NCI-H1694 (cell line): ENCODE measurements at places on chromosomes 6 and 20.

DNA sequence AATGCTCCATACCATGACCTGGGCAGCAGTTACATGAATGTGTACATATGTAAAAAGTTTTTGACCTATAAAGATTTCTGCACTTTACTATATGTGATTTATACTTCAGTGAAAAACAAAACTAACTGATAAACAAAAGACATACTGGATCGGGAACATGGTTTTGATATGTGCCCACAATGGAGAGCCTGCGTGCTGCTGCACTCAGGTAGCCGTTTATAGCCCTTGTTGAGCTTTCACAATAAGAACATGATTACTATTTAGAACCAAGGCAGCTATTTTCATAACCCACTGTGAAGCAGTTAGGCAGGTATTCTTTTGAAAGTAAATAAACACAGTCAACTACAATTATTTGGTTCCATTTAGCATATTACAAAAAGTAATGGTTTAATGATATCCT, 195.9 kb upstream of the RAB32 start:
- no peak for DNase-seq

GRCh38 chr6:90605749-90606340, 19.0 kb upstream of the MAP3K7 start:
- no peak for DNase-seq

GRCh38 chr20:14785065-14785743, 447.8 kb upstream of the FLRT3 start:
- DNase-seq: no peak

GRCh38 chr20:41171736-41172295, 34.5 kb downstream of the PLCG1 start:
- no peak for DNase-seq

GRCh38 chr6:111884068-111884467, 10.8 kb upstream of the FYN start:
- DNase-seq: no peak

DNA sequence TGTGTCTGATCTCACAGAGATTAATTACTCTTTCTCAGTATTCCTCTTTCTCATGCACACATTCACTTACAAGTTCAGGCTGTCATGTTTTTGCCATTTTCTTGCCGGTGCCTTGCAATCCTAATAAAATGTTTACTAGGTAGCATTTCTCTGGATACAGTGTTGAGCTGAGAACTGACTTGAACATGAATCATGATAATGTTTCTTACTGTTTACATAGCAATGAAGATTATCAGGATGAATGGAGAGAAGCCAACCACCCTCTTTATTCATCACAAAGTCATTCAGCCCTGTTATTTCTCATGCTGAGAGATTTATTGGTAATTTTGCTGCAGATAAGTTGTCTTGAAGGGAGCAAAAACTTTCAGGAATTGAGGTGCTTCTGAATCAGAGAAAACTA, 185.5 kb upstream of the ECI2 start:
- no peak for DNase-seq

DNA sequence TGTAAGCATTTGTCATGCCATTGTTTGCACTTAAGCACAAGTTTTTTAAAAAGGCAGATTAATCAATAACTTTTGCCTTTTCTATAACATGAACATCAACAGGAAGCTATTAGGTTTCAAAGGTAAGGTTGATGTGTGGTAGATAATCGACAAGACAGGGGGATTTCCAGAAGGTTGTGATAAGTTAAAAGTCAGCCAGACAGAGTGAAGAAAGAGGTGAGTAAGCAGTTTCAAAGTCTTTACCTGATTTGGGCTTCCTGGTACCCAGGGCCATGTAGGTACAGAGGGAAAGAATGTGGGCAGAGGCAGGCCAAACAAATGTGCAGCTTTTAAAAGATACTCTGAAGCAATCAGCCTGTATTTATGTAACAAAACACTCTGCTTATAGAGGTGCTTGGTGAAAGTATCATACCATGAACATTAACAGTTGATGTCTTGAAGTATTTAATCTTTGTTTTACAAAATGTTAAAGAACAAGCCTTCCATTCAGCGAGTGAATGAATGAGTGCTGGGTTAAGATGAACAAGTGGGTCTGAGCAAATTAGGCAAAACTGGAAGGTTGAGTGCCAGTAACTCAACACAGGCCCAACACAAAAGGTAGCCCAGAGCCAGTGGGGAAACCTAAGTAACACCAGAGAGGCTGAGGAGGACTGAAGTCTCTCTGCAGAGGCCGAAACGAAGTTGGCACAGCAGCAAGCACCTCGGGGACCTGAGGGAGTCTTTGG, 60.2 kb downstream of the LRRC1 start:
- no peak for DNase-seq

- no peak for DNase-seq
Observed at GRCh38 chr6:44232676-44233566, 9.5 kb downstream of the SLC29A1 start.

- no peak for DNase-seq
Observed at GRCh38 chr20:22861990-22862389, 173.1 kb upstream of the SSTR4 start.

GRCh38 chr6:63940056-63940455, 304.5 kb downstream of the PHF3 start:
- DNase-seq: no peak

DNA sequence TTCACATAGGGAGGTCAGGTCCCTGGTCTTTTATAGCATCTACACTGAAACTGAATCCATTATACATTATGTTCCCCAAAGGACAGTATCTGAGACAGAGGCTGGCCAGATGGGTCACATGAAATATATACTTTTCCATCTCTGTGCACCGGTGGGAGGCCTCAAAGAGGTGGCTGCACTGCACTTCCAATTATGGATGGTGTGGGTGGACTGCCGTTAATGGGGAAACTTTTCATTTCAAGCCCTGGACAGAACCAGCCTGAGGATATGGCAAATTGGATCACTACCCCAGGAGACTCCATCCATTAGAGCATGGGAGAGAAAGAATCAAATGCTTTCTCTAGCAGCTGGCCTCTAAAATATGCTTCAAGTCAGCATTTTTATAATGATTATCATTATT, 280.5 kb upstream of the OPRM1 start:
- DNase-seq: no peak

DNA sequence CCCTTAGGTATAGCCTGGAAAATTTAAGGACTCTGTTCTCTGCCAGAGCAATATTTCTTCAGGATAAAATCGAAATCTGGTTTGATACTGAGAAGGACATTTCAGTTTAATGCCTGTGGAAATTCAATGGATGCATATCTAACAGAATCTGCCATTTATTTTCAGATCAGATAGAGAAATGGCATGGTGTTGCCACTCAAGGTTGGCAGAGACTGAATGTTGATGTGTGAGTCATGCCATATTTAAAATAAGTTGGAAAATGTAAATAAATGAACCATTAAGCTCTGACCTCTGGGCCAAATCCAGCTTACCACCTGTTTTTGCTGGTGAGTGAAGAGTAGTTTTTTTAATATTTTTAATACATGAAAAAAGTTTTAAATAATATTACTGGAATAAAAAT, 594.6 kb downstream of the DOK5 start:
- DNase-seq: no peak

DNA sequence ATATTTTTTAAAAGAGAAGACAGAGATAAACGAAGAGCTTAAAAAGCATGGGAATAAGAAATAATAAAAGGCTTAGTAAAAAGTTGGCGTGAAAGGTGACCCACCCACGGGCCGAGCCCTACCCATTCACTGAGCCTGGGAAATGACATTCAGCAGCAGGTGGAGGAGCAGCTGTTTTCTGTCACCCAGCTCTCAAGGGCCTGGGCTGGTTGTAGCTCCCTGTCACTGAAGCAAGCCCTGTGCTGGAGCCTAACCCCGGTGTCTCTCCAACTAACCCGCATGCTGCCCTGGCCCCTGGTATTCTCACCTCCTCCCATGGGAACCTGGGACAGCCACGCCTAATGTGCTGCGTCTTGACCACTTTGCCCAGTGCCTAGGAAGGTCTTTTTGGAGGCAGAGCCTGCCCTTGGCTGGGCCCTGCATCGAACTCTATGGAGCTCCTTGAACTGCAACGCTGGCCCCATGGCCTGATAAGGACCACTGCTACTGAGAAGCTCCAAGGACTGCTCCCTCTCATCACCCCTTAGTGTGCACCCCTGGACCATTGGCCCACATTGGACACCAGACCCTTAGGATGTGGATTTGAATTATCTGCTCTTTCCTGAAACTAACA, 68.8 kb upstream of the IYD start:
- DNase-seq: no peak

DNA sequence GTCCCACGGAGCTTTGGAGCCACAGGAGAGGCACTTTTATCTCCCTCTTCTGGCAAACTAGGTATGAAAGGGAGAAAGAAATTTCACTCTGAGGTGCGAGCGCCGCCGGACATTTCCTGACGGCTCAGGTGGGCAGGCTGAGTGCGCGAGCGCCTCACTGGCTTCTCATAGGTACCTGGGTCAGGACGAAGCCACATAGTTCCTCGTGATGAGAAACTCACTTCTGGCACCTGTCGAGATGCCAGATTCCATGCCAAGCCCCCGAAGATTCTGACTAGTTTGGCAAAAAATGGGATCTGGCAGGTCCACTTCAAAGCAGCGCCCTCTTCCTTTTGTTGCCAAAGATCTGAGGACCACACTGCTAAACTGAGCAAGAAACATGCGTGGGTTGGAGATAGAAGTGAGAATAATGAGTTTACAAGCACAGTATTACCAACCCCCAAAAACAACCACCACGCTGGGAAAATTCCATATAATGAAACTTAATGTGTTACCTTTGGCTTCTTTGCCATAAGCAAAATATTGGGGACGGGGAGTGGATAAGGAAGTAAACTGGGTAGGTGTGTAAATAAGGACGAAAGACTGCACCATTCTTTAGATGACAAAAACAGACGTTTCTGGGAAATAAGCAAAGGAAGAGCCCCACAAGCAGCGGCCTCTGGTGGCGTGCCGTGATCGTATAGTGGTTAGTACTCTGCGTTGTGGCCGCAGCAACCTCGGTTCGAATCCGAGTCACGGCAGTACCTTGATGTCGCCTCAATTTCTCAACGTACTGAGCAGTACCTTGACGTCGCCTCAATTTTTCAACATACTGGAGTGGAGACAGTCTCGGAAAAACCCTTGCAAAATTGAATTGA, 89.8 kb upstream of the PRSS16 start:
- DNase-seq: peak; percentile 74

DNA sequence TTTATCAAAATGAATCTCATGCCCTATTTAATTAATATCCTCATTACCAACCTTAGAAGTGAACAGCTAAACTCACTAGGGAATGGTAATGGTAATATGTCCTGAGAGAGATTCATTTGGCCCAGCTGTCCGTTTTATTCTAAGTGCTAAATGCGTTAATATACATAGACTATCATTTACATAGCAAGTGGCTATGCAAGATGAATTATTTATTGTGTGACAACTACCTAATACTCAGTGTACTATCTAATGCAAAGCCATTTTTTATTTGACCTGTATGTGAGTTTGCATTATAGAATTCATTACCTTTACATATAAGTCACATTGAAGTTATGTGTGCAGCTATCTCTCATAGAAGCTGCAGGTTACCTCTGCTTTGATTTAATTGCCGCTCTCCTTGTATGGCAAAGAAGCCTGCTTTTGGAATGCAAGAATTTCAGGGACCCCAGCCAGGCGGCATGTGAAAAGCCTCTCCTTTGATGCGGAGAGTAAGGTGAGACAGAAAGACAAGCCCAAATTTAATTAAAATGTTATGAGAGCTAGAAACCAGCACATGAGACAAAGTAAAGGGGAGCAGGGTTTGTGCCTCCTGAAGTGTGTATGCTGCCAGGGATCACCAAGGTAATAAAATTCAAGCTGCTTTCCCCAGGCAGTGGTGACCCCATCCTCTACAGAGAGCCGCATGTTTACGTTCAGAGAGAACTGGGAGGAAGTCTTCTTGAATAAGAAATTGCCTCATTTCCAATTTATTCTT, 693.0 kb upstream of the MAP3K7 start:
- no peak for DNase-seq

GRCh38 chr6:10576226-10576625, 55.1 kb downstream of the GCNT2 start:
- DNase-seq: no peak

GRCh38 chr6:27882624-27883023, 29.6 kb downstream of the OR2B2 start:
- no peak for DNase-seq

DNA sequence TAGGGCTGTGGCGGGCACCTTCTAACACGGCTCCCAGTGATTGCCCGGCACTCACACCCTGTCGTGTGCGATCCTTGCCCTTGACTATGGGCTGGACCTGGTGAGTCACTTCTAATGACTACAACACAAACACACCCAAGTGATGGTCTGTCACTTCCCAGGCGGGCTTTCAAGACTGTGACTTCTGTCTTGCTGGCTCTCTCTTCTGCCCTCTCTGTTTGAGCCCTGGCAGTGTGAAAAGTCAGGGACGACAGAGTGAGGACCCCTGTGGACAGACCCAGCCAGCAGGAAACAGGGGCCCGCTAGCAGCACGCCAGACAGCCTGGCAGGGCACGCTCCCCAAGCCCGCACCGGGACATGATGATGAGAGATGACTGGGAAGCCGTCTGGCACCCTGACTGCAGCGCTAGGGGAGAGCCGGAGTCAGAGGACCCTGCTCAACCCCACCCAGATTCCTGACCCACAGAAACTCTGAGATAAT, 43.0 kb downstream of the KIF16B start:
- DNase-seq: no peak

- no peak for DNase-seq
Observed at GRCh38 chr20:22052025-22052650, 346.7 kb downstream of the PAX1 start.

DNA sequence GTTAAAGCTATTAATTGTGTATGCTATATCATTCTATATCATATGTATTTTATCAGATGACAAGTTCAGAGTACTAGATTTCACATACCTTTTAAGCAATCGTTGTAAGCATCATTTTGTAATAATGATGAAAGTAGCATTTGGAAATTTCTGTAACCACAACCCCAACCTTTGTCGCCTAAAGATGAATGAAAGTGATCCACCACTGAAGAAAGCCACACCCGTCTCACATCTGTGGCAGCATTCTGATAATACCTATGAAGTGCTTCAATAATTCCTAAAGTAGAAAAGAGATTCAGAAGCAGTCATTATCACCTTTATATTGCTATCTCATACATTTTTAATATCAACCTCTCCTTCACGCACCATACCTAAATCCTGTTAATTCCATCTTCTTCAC, 16.6 kb downstream of the ZUP1 start:
- DNase-seq: no peak

GRCh38 chr6:167699141-167699931, 127.4 kb upstream of the AFDN start:
- no peak for DNase-seq

GRCh38 chr6:34056305-34057108, 89.4 kb downstream of the GRM4 start:
- DNase-seq: no peak

DNA sequence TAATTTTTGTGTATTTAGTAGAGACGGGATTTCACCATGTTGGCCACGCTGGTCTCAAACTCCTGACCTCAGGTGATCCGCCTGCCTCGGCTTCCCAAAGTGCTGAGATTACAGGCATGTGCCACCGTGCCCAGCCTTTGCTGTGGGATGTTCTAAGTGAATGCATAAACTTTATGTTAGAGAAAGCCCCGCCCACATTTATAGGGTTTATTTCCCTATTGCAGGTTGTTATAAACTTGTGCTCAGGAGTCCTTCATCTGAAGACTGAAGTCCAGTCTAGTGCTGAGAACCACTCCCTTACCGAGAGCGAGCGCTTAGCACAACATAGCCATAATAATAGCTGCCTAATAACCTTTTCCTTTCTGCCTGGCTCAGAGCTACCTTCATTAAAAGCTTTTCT, 75.4 kb upstream of the ZNF217 start:
- DNase-seq: no peak

- DNase-seq: no peak
Observed at GRCh38 chr6:9647599-9647998, 767.3 kb downstream of the TFAP2A start.

GRCh38 chr6:43076464-43077332, 584 bp downstream of the PTK7 start:
- peak; percentile 7 for DNase-seq
